ENCODE measurements at places on chromosomes 1 and 21.

DNA sequence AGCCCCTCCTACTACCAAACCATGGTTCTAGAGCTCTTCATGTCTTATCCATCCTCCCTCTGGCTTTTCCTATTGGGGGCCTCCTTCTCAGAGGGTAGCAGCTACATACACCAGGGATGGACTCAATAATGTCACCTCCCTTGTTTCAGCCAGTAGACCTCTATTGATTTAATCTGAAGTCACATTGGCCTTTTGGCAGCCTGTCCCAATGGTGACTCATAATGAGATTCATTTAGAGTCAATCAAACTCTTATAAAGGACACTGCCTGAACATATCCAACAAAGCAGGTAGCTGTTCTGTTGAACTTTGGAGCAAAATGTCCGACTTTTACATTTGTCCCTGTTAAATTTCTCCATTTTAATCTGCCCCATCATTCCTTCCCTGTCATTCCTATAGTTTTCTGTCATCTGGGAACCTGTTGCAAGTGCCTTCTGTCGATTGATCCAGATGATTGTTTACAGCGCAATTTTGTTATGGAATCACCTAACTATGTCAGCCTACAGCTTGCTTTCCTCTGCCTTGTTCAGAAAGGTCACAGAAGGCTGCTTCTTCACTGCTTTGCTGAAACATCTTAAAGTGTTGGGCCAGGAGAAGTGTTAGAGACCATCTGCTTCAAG lies 105.9 kb downstream of the ETS2 start:
- DNase-seq = no peak

GRCh38 chr1:30518186-30518585 lies 205.2 kb downstream of the MATN1 start:
- no peak for DNase-seq

GRCh38 chr21:39314143-39315027 lies 953 bp upstream of the BRWD1 start:
- peak; percentile 48 for DNase-seq

- no peak for DNase-seq
Observed at GRCh38 chr21:34122047-34122446, 48.7 kb downstream of the MRPS6 start.

DNA sequence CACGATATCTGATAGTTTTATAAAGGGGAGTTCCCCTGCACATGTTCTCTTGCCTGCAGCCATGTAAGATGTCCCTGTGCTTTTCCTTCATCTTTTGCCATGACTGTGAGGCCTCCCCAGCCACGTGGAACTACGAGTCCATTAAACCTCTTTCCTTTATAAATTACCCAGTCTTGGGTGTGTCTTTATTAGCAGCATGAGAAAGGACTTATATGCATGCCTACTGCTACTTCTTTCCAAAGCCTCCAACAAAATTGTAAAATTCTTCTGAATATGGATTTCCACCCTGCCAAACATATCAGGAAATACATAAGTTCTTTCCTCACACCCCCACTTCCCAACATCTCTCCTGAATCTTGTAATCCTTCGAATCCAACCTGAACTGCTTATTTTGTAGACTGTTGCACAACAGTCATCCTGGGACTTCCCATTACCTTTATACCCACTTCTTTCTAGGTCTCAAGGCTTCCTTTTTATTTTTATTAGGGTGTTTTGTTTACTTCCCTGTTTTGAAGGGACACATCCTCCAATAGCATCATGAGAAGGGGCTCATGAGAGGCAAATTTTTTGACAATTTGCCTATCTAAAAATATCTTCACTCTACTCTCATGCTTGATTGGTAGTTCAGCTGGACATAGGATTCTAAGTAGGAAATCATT lies 67.5 kb upstream of the MUTYH start:
- no peak for DNase-seq

DNA sequence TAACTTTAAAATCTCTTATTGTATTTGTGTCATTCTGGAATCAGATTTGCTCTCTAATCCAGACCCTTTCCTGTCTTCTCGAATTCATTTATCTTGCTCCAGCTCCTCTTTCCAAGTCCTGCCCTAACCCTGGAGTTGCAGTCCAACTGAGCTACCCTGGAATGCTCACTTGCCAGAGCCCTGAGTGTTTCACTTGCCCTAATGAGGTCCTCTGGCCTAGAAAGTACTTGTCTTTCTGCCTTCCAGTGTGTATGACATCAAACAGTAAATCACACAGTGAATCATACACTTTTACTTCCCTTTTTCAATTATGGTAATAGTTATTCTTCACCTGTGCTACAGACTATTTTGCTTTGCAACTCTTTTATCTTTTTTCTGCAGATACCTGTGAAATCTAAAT lies 96.9 kb downstream of the NEK7 start:
- no peak for DNase-seq

GRCh38 chr1:40898431-40898901 lies 36.3 kb upstream of the CITED4 start:
- DNase-seq = no peak

DNA sequence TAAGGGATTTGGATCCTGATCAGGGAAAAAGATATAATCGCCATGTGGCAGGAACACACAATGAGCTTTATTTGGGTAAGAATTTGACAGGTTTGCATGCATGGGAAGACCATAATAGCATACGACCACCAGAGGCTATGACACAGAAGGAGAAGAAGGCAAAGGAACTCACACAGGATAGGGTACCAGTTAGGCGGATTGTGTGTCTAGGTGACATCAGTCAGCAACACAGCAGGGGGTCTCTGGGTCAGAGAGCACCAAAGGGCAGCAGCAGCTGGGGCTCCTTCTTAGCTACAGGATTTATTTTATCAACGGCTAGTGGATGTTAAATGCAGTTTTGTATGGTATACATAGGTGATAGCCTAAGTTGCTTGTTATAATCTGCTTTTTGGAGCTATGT lies 551.3 kb downstream of the KCNT2 start:
- no peak for DNase-seq

DNA sequence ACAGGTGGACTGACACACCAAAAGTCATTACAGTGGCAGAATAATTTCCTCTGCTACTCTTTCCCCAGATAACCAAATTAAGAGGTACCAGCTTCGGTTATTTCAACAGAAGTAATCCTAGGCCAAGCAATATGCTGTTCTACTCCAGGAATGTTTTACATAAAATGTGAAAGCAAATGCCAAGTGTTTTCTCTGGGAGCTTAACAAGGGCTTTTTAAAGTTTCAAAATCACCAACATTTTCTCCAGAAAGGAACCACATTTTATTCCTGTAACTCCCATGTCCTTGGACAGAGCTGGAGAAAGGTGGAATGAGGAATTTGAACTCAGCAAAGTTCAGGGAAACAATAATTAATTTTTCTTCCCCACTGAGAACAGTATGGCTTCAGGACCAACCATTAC lies 27.2 kb downstream of the CNN3 start:
- no peak for DNase-seq

- no peak for DNase-seq
Observed at GRCh38 chr1:156401681-156402081, 32.7 kb downstream of the RHBG start.
